Mucosa of gallbladder (tissue), 1 donor: ENCODE measurements at places on chromosomes 3 and 15. TPM values are rescaled to one million over a fixed set of nuclear protein-coding genes. Genes with fewer than 3 reads are reported as not detected.

DNA sequence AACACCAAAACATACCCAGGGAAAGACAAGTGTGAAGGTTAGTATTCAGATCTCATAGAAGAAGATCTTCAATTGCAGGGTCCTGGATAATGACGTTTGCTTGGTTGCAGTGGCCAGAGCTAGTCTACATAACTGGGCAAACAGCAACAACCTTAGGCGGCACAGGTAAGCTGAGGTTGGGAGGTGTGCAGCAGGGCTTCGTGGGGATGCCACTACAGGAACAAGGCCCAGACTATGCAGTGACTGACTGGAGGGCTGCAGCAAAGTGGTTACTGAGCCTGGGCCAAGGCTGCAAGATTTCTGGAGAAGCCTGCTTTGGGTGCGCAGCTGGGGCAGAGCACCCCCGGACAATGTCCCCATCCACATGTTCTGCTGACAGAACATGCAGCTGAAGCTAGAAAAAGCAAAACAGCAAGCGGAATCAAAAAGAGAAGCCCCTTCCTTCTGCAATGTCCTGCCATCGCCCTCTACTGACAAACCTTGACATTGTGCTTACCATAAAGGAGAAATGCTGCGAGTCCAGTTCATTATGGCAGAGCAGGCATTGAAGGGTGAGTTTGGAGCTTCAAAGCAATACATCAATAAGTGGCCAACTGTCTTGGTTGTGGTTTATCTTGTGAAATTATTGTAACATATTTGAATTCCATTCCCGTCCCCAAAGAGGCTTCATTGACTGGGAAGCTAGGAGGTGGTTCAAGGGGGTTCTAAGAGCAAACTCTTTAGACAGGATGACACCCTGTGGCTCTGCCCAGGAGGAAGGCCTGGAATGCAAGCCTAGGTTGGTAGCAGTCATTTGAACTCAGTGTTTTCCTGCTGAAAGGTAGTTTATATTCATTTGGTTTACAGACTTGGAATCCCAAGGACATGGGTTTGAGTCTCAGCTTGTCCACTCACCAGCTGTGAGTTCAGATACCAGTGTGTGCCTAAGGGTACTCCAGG lies 217.0 kb downstream of the PDCD6IP start:
- DNase-seq = no peak

Gene GOLGA6L10
- total RNA-seq = 1.6 TPM

- DNase-seq = no peak
Measured at GRCh38 chr3:41997702-41998550, 36.0 kb upstream of the ULK4 start.

Gene WDR93
- total RNA-seq = 0.49 TPM

DNA sequence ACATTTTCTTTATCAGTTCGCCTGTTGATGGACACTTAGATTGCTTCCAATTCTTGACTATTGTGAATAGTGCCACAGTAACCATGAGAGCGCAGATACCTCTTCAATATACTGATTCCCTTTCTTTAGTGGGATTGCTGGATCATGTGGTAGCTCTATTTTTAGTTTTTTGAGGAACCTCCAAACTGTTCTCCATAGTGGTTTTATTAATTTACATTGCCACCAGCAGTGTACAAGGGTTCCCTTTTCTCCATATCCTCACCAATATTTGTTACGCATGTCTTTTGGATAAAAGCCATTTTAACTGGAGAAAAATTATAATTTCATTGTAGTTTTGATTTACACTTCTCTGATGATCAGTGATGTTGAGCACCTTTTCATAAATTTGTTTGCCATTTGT lies 59.3 kb downstream of the RASA2 start:
- DNase-seq = no peak

DNA sequence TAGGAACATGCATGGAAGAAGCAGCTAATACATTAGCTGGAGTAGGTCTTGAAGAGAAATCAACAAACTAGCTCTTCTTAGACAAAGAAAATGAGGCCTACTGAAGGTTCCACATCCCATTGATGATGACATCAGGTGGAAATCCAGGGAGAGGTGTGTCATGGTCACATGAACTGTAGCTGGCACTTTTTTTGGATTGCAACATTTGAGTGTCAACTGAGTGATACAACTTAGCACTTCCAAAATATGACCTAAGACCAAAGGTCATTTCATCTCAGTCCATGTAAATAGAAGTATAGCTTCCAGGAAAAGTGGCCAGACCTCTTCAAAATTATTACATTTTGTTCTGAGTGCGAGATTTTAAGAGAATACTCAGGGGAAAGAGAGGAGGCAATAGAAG lies 117.2 kb upstream of the MEIS2 start:
- DNase-seq = no peak

Gene MED12L
- 7.5 TPM for total RNA-seq

Gene GXYLT2
- total RNA-seq = 12.1 TPM

Gene ALDH1A3
- 2.1 TPM for total RNA-seq

DNA sequence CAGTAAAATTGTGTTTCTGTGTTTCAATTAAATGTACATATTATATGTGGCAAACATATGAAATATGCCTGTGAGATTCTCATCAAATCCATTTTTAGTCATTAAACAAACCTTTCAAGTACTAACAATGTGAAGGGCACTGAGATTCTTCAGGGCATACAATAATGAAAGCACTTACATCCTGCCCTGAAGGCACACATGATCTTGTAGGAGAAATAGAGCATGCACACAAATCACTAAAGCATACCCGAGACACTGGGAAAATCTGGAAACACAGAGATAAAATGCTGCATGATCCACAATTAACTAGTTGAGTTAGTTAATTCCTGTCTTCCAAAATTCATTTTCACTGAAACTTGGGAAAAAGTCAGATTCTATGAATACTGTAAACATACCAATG lies 810.5 kb upstream of the NECTIN3 start:
- DNase-seq = no peak

GRCh38 chr15:55846116-55846707 lies 103.3 kb upstream of the PRTG start:
- peak; percentile 74 for DNase-seq

DNA sequence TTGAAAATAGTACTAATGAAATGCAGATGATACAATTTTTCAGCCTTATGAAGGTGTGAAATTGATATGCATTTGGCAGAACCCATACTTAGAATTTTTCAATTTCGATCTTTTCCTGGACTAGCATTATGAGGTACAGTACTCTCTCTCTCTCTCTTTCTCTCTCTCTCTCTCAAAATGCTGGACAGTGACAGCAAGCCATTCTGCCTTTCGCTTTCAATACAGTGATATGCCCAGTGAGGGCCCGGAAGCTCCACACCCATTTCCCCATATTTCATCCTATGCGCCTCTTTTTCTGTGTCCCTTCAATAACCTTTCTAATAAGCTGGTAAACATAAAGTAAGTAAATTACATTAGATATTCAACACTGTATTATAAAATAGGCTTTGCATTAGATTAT lies 595.0 kb upstream of the UBE2E2 start:
- DNase-seq = no peak

Gene HDC
- total RNA-seq = 11.7 TPM

Gene GASK1A
- total RNA-seq = 19.2 TPM

GRCh38 chr3:186596568-186597287 lies 16.1 kb upstream of the AHSG start:
- no peak for DNase-seq

DNA sequence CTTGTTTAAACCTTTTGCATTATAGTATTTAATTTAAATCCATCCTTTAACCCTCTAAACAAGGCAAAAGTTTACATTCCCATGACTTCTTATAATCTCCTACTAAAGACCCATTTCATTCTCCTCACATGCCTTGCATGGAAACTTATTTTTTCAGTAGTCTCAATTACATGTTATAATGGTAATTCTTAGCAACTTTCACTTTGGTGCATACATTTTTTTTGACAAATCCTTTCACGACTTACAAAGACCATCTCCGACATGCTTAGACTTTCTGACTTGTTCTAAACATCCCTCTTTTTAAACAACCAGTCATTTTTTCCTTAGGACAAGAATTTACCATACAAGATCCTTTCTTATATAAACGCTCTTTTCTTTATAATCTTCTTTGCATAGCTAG lies 615.4 kb upstream of the GBE1 start:
- no peak for DNase-seq

- no peak for DNase-seq
Measured at GRCh38 chr3:189977174-189977573, 143.5 kb downstream of the P3H2 start.

Gene IFRD2
- total RNA-seq = 74.8 TPM

- DNase-seq = no peak
Measured at GRCh38 chr15:78909791-78910228, 35.0 kb downstream of the CTSH start.

GRCh38 chr3:15512166-15512565 lies 9.3 kb downstream of the COLQ start:
- peak; percentile 35 for DNase-seq

DNA sequence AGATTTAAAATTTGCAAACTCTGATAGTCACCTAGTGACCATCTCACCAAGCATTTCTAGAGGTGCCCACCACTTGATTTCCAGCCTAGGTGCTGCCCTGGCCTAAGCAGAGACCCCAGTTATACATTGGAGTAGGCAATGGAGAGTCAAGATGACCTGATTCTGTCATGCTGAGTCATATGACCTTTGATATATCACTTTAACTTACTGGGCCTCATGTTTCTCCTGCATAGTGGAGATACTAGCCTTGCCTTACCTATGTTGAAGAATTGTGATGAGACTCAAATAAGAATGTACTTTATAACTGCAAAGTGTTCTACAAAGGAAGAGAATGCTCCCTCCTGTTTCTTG lies 75.5 kb upstream of the XCR1 start:
- no peak for DNase-seq

- DNase-seq = peak; percentile 20
Measured at GRCh38 chr3:98901119-98901391, 440 bp downstream of the DCBLD2 start.

Gene TMCO5A
- 0.14 TPM for total RNA-seq

Gene PLA2G4E
- total RNA-seq = 0.09 TPM

DNA sequence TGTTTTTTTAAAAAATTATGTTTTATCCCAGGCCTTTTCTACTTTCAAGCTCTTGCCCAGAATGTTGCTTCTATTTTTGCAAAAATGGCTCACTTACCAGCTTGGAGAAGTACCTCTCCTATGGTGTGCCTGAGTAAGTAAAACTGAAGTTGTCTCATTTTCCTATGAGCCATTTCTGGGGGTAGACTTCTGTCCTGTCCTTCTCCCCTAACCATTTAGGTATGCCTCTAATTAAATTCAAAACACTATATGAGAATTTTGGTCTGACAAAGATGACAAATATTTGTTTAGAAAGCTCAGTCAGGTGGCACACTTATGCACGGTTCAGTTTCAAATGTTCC lies 282.5 kb upstream of the ICE2 start:
- DNase-seq = no peak

DNA sequence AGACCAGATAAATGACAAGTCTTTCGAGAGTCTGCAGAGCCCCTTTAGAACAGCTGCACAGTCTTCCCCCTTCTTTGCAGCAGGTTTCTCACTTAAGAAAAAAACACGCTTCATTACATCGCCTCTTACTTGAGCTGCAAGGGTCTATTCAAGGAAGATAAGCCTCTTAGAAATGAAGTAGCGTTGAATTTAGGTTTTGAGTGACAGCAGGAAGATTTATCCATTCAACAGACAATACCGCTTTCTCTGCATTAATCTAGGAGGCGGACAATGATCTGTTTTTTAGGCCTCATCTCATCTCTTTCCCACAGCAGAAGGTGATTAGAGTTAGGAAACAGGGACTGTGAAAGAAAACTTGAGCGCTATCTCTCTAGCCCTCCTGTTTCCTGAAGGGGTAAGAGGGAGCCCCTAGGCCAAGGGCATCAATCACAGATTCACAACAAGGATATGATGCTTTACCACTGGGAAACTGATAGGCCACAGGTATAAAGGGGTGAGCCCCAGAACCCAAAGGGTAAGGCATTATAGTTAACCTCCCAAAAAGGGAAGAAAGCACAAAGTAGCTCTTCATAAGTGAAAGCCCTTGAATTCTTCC lies 84.3 kb downstream of the MECOM start:
- no peak for DNase-seq

Gene CMSS1
- total RNA-seq = 18.2 TPM

DNA sequence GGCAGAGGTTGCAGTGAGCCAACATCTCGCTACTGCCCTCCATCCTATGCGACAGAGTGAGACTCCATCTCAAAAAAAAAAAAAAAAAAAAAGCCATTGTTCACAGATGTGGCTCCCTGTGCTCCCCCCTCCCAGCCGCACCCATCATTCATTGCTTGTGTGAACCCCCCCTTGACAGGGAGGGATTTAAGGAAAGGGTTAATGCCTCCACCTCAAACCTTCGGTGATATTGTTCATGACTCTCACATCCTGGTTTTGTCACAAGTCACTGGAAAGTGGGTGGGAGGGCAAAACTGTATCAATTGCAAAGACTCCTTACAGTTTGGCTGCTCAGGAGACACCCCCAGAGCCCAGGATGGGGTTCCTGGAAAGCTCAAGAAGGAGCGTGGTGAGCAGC lies 7.7 kb downstream of the SLC6A6 start:
- no peak for DNase-seq

DNA sequence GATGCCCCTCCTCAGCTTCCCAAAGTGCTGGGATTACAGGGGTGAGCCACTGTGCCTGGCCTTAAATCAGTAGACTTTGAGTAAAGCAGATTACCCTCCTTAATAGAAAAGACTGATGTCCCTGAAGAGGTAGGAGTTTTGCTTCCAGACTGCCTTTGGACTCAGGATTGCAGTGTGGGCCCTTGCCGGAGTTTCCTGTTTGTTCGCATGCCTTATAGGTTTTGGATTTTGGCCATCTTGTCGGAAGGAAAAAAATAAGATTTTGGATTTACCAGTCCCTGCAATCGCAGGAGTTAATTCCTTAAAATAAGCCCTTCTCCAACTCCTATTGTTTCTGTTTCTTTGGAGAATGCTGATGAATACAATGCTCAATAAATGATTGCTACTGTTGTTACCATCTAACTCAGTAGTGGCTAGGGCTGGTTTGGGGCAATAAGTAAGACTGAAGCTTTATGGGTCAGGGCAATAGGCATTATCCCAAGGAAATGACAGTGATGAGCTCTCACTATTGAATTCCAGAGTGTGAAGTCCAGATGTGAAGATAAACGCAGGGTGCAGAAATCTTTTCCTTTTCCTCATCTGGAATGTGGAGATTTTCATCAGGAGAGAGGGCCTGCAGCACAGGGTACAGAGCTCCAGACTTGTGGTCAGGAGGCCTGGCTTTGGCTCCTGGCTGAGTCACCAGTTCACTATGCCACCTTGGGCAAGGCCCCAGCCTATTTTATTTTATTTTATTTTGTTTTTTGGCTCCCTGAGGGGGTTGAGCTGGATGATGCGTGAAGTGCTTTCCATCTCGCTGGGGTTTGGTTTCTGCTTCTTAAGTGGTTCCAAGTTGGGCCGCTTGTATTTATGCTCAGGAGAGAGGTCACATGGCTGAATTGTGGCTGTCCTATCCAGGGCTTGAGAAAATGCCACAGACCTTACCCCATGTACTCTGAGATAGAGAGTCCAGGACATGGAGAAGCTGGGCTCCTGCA lies 25.3 kb downstream of the FOXL2 start:
- no peak for DNase-seq

Gene PTX3
- 1.4 TPM for total RNA-seq

- no peak for DNase-seq
Measured at GRCh38 chr3:196604548-196604947, 34.9 kb upstream of the NRROS start.

Gene LSG1
- total RNA-seq = 31.8 TPM

Gene CCDC33
- 1.0 TPM for total RNA-seq

GRCh38 chr15:23073890-23074646 lies 34.7 kb upstream of the TUBGCP5 start:
- DNase-seq = no peak
